ENCODE measurements at places on chromosomes 5 and 9. TPM values are rescaled to one million over a fixed set of nuclear protein-coding genes. Genes with fewer than 3 reads are reported as not detected.
A peak's percentile ranks its signal among the peaks of the same experiment; 100 is the strongest.

Gene RGS7BP
- not detected for total RNA-seq

GRCh38 chr5:127040796-127041520, 10.6 kb upstream of the MARCHF3 start:
- no peak overlapping the region for H3K27ac ChIP-seq
- H3K4me3 ChIP-seq = no peak overlapping the region
- DNase-seq = no peak

Gene PAEP
- not detected for total RNA-seq

DNA sequence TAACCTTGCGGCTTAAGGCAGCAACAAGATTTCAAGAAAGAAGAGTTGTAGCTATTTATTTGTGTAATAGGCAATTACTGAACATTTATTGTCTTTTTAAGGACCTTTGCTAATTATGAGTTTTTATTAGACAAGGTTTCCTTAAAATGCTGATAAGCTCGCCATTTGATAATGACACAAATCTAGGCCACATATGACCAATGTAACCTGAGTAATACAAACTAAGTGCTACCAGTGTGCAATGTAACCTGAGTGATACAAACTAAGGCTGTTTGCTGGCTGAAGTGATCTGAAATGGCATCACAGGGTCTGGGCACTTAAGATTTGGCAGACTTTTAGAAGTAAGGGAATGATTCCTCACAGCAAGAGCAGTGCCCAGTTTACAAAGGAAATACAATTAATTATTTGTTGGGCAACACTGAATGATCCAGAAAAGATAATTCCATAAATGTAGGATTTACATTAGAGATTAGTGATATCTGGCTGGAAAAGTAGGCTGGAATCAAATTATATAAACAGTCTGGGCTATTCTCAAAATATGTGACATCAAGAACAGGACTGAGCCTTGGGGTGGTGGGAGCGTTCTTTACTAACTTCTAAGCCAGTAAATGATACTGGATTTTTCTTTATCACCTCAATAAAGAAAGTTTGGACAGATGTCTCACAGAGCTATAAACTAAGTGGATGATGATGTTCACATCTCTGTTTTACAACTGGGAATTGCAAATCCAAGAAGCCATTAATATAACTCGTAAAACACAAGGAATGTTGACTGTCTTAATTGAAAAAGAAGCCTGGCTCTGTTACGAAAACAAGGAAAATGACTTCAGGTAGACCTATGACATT, 54.8 kb downstream of the MRPS27 start:
- no peak overlapping the region for H3K4me3 ChIP-seq
- no peaks in the 10 kb centered on the region for H3K27me3 ChIP-seq
- peaks cover 45% of the 10 kb centered on the region for H3K4me1 ChIP-seq
- no peak for DNase-seq
- H3K36me3 ChIP-seq = peaks cover 1% of the 10 kb centered on the region

DNA sequence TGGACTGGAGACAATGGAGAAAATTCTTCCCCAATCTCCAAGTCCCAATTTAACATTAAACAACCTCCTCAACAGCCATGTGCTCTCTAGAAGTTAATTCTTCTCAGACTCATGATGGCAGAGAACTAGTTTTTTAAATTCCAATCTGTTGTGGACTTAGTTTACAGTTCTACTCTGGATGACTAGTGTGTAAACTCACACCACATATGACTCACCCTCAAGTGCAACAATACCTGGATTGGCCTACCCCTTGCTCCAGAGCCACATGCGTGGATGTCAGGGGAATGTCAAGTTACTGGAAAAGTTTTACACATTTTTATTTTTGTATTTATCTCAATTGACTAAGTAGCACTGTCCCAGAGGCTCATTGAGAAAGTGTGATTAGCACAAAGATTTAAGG, 136.0 kb upstream of the EFNA5 start:
- H3K36me3 ChIP-seq = no peaks in the 10 kb centered on the region
- H3K27me3 ChIP-seq = no peaks in the 10 kb centered on the region
- no peak for DNase-seq
- H3K27ac ChIP-seq = no peak overlapping the region
- H3K4me1 ChIP-seq = peaks cover 26% of the 10 kb centered on the region
- H3K4me3 ChIP-seq = no peak overlapping the region

Gene DELE1
- total RNA-seq = 43.8 TPM

Gene CORO2A
- 10.1 TPM for total RNA-seq

Gene C9orf153
- not detected for total RNA-seq

GRCh38 chr5:14508046-14508445, 73.5 kb upstream of the OTULINL start:
- H3K27me3 ChIP-seq = no peaks in the 10 kb centered on the region
- peaks cover 3% of the 10 kb centered on the region for H3K4me1 ChIP-seq
- DNase-seq = peak; percentile 84

GRCh38 chr5:144236499-144236898, 65.8 kb downstream of the KCTD16 start:
- peaks cover 3% of the 10 kb centered on the region for H3K4me1 ChIP-seq
- H3K27me3 ChIP-seq = peaks cover 9% of the 10 kb centered on the region
- H3K36me3 ChIP-seq = no peaks in the 10 kb centered on the region
- no peak for DNase-seq
- H3K27ac ChIP-seq = no peak overlapping the region

- H3K4me3 ChIP-seq = no peak overlapping the region
- no peak for DNase-seq
- no peaks in the 10 kb centered on the region for H3K27me3 ChIP-seq
Measured at GRCh38 chr5:53378190-53378589, 102.2 kb upstream of the FST start.

Gene CFAP157
- not detected for total RNA-seq

Gene PIP5K1B
- total RNA-seq = not detected

DNA sequence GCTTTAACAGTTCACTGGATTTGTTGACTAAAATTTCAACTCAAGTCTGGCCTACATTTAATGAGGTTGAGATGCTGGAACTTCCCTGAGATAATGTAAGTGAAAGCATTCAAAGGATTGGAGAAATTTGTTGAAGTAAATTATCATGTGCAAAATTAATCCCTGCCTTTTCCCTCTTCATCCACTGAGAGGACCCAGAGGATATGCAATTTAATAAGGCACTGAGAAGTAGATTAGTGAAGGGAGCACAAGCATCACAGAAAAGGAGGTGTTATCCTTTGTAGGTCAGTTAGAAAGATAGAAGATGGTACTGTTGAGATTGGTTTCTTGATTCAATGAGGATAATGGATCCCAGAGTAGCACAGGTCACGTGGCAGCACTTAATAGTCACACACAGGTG, 42.6 kb upstream of the ANKRD31 start:
- no peak overlapping the region for H3K27ac ChIP-seq
- no peaks in the 10 kb centered on the region for H3K27me3 ChIP-seq
- DNase-seq = no peak
- H3K36me3 ChIP-seq = no peaks in the 10 kb centered on the region
- H3K4me1 ChIP-seq = no peaks in the 10 kb centered on the region
- H3K4me3 ChIP-seq = no peak overlapping the region

Gene HAPLN1
- 248 TPM for total RNA-seq

DNA sequence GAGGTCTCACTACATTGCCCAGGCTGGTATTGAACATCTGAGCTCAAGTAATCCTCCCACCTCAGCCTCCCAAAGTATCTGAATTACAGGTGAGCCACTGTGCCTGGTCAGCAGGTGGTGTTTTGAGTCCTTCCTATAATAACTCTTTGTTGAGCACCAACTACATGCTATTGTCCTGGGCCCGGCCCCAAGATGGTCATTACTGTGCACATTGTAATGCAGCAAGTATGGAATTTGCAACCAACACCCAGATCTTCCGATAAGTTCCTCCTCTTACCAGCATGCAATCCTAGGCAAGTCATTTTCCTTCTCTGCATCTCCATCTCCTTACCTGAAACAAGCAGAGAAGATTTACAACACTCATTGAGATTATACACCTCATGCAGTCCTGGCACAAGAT, 510.3 kb upstream of the KLF4 start:
- no peak for DNase-seq
- no peak overlapping the region for H3K27ac ChIP-seq

Gene CCDC183
- total RNA-seq = 1.4 TPM

GRCh38 chr5:8458038-8458383, 589.1 kb downstream of the MTRR start:
- H3K36me3 ChIP-seq = no peaks in the 10 kb centered on the region
- DNase-seq = no peak
- H3K4me1 ChIP-seq = no peaks in the 10 kb centered on the region

DNA sequence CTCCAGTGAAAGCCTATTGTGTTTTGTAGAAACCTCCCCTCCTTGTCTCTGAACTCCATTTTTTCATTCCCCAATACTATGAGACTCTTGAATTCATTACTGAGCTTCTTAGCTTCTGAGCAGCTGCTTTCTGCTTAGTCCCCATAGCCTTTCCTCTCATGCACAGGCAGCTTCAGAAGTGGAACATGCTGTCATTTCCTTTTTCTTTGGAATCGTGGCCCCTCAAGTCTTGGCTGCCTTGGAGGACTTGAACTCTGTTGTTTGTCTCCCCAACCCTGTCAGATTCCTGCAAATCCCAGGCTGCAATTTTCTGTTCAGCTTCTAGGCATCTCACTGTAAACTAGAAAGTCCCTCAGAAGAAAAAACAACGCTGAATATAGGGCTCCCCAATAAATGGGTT, 268.5 kb downstream of the ARRDC3 start:
- H3K36me3 ChIP-seq = no peaks in the 10 kb centered on the region

DNA sequence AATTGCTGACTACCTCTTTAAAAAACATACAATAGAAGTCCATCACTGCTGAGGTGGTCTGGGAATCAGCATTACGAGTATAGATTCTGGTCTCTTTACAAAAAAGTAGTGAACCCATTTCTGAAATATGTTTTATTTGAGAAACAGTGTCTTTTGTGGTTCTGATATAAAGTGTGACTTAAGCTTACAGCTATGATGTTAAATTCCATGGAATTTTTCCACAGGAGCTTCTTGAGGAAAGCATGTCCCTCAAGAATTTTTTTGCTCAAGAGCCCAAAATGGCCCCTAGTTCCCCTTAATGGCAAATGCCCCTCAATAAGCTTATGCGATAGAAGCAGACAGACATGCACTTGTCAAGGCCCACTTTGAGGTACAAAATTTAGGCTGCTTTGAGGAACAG, 265.7 kb downstream of the FAM170A start:
- H3K36me3 ChIP-seq = no peaks in the 10 kb centered on the region
- no peaks in the 10 kb centered on the region for H3K4me1 ChIP-seq
- no peak overlapping the region for H3K4me3 ChIP-seq
- peaks cover 19% of the 10 kb centered on the region for H3K27me3 ChIP-seq
- no peak for DNase-seq
- H3K27ac ChIP-seq = no peak overlapping the region

- no peak for DNase-seq
- no peak overlapping the region for H3K4me3 ChIP-seq
- no peaks in the 10 kb centered on the region for H3K36me3 ChIP-seq
- H3K4me1 ChIP-seq = no peaks in the 10 kb centered on the region
Measured at GRCh38 chr5:52378237-52378636, 409.5 kb upstream of the ITGA1 start.

- no peak overlapping the region for H3K27ac ChIP-seq
- H3K27me3 ChIP-seq = no peaks in the 10 kb centered on the region
- H3K4me1 ChIP-seq = peaks cover 27% of the 10 kb centered on the region
- no peak overlapping the region for H3K4me3 ChIP-seq
- H3K36me3 ChIP-seq = no peaks in the 10 kb centered on the region
Measured at GRCh38 chr9:81665322-81665871, 23.9 kb downstream of the TLE1 start.

GRCh38 chr9:27520986-27521385, 3.1 kb upstream of the IFNK start:
- H3K4me3 ChIP-seq = no peak overlapping the region
- peaks cover 9% of the 10 kb centered on the region for H3K27me3 ChIP-seq
- no peaks in the 10 kb centered on the region for H3K4me1 ChIP-seq
- H3K36me3 ChIP-seq = peaks cover 5% of the 10 kb centered on the region
- H3K27ac ChIP-seq = no peak overlapping the region

GRCh38 chr9:75499812-75500211, 390.7 kb upstream of the PCSK5 start:
- H3K36me3 ChIP-seq = no peaks in the 10 kb centered on the region
- H3K4me3 ChIP-seq = no peak overlapping the region
- peaks cover 1% of the 10 kb centered on the region for H3K4me1 ChIP-seq
- no peak overlapping the region for H3K27ac ChIP-seq
- DNase-seq = no peak

Gene DTWD2
- total RNA-seq = 10.5 TPM

DNA sequence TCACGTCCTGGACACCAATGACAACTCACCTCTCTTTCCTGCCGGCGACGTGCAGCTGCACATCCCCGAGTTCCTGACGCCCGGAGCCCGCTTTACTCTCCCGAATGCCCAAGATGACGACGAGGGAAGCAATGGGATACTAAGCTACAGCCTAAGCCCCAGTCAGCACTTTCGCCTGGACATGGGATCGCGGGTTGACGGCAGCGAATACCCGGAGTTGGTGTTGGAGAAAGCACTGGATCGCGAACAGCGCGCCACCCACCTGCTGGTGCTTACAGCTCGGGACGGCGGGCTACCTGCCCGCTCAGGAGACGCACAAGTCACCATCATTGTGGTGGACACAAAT, 1.1 kb downstream of the PCDHAC1 start:
- H3K36me3 ChIP-seq = no peaks in the 10 kb centered on the region
- H3K4me3 ChIP-seq = peak overlapping the region; percentile 80
- DNase-seq = no peak
- peaks cover 18% of the 10 kb centered on the region for H3K4me1 ChIP-seq

- H3K36me3 ChIP-seq = no peaks in the 10 kb centered on the region
- peaks cover 5% of the 10 kb centered on the region for H3K27me3 ChIP-seq
- no peak overlapping the region for H3K4me3 ChIP-seq
- H3K27ac ChIP-seq = no peak overlapping the region
- no peaks in the 10 kb centered on the region for H3K4me1 ChIP-seq
Measured at GRCh38 chr5:11335881-11336760, 568.1 kb downstream of the CTNND2 start.

DNA sequence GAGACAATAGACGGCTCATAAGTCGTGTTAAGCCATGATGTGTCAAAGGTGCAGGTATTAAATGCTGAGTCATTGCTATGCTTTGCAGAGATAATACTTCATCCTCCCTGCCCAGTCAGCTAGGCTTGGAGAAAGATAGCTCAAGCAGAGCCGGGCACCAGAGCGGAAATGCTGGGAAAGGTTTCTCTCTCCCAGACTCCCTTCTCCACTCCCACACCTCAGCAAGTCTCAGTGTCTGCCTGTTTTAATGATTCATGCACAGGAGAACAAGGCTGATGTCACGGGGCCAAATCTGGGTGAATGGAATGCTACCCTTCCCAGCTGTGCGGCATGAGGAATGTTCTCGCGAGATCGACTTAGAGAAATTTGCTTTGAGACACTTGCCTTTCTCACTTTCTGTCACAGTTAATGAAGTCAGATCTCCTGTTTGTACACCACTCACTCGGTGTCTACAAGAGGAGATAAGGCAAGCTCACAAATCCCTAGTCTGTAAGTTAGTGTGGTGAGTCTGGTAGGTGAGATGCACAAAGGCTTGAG, 204.4 kb downstream of the EFNA5 start:
- H3K27ac ChIP-seq = peak overlapping the region; percentile 54
- H3K36me3 ChIP-seq = no peaks in the 10 kb centered on the region
- H3K4me1 ChIP-seq = peaks cover 61% of the 10 kb centered on the region
- no peaks in the 10 kb centered on the region for H3K27me3 ChIP-seq
- no peak for DNase-seq

Data from chondrocyte (in vitro differentiated cells).